Nucleus accumbens (tissue), 56 donors: ENCODE measurements at places on chromosomes 12 and 14.

DNA sequence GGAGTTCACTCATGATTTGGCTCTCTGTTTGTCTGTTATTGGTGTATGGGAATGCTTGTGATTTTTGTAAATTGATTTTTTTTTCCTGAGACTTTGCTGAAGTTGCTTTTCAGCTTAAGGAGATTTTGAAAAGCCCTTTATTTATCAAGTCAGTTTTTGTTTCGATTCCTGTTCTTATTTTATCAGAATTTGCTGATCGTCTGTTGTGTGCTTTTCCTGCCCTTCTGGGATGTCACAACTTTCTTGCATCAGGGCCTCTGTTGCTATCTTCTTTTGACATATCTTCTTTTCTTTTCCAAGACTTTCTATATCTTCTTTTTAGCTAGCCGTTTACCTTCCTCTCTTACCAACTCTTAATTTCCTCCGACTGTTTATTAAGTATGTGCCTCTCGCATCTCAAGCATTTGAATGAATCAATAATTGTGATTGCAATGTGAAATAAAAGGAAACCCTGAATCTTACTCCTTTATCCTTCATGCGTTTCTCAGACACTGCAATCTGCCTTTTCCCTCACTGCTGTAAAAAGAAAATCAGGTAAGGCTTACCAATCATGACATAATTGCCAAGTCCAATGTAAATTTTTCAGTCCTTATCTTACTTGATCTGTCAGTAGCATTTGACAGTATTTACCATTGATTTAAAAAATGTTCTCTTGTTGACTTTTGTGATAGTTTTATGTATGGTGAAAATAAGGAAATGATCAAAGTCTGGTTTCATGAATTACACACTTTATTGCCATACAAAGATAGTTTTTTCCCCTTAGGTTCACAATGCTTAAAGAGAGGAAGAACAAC lies 53.0 kb downstream of the ETNK1 start:
- no peak for DNase-seq

DNA sequence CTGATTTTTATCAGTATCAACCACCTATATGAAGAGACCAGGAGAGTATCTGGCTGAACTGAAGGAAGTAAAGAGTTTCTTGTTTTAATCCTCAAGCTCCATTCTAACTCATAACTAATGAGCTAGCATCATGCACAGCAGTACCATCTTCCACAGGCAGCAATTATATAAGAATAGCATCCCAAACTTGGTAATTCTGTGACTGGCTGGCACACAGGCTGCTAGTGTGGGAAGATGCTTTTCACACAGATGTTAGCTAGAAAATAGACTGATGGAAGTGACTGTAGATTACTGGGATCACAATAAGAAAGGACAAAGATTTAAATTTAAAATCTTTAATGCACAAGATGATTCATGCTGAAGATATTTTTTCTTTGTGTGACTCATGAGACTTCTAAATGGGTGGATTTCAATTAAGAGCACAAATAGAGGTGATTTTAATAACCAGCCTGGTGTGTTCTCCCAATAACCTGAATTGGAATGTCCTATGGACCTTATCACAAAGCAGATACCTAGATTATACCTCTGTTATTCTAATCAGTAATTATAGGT lies 417.7 kb upstream of the ATXN7L3B start:
- peak; percentile 16 for DNase-seq

DNA sequence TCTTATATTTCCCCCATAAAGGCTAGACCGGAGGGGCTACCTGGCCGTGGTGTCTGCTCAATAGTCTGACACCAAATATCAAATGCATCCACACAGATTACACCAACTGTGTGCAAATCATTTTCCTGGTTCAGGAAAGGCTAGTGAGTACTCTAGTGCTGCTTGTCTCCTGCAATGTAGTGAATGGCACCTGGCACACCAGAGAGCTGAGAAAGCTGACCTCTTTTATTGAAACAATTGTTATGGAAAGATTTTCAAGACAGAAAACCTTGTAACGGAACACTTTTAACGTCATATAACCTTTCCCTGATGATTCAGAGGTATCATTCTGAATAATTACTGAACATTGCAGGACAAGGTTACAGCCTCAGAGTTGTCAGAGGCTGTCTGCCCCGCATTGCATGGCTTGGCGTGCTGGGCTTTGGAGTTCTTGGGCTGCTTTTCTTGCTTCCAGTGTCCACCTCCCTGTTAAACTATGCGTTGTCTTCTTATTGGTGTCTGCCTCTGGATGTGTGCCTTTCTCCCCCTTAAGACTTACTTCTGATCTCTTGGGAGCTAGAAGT lies 40.7 kb upstream of the HDAC7 start:
- no peak for DNase-seq

DNA sequence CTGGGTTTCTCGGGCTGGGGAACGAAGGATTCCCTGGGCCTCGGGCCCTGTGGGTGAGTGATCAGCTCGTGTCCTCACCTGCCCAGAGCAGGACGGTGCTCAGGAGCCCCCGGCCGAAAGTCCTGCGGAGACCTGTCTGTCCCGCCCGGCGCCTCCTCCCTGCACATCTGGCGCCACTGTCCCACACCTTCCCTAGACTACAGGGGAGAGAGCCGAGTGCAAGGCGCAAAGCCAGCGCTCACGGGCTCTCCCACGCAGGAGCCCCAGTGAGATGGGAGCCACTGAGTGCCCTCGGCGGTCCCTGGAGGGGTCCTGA lies 13.1 kb upstream of the TEX22 start:
- DNase-seq: no peak

- no peak for DNase-seq
Measured at GRCh38 chr12:67377541-67377940, 108.4 kb downstream of the CAND1 start.
